Stimulated activated CD8-positive, alpha-beta memory T cell treated with anti-CD3 and anti-CD28 coated beads, Interleukin-15, amount 100 ng/mL, for 48 hours (primary cell): ENCODE measurements at places on chromosomes 4 and X.

DNA sequence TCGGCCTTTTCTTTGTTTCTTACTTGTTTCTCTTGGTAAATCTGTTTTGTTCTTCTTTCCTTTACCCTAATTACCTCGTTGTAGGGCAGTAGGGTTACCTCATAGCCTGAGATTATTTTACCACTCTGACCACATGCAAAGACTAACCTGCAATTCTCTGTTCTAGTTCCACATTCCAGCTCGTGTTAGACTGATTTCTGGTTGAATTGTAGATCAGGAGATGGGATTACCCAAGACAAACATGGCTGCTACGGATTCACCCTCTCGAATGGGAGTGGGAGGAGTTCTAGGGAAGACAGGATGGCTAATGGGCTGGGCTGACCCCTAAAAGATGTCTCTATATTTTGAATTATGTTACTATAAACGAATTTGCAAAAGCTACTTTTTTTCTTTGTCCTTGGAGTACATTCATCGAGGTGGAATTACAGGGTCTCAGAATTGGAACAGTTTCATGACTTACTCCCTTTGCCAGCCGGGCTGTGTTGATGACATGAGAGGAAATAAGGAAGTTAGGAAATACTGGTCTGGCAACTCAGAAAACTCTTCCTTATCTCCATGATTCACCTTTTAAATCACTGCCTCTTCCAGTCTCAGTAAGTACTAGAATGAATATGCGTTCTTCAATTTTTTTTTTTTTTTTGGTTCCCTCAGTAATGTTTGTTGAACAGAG is 36.7 kb upstream of the FBXW7 start:
- DNase-seq = no peak

DNA sequence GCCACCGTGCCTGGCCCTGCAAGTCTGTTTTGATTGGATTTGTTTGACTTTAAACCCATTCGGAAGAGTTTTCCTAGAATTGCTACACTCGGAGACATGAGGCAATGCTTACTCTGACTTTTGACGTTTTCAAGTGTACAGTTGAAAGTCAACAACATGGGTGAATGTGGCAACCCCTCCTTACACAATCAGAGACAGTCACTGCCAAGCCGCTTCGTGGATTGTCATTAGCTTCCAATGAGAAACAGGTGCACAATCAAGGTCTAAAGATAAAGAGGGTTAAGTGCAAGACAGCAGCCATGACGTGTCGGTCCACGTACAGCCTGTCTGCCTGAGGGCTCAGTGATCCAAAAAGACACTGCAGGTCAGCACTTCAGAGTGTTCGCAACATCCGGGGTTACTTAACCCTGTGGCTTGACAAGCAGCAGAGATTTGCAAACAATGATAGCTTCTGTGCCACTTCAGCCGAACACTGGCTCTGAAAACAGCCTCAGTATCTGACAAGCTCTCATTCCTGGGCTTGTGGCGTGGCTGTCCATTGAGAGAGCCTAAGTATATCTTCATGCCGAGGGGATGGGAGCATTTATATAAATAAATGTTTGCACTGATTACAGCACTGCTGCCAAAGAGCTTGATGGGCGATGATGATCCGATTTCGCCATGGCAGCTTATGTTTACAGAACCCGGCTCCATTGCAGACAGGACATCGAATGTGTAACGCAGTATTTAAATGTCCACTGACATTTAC is 180.0 kb downstream of the DHRSX start:
- no peak for DNase-seq

GRCh38 chr4:67207941-67208441 is 337.3 kb downstream of the CENPC start:
- DNase-seq = no peak

DNA sequence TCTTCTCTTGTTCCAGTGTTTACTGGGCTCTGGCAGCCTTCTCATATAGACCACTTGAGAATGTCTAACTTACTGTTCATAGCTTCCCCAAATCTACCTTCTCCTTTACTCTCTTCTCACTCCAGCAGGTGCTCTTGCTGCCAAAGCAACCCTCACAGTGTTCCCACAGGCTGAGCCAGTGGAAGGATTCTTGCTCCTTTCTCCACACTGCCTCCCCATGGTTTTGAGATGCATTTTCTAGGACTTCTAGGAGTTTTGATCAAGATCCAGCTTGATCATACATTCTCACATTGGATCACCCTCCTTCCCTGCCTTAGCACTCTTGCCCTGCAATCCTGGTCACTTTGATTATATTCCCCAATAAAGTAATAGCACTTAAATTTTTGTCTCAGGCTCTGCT is 230.8 kb downstream of the TMEM47 start:
- DNase-seq = no peak

DNA sequence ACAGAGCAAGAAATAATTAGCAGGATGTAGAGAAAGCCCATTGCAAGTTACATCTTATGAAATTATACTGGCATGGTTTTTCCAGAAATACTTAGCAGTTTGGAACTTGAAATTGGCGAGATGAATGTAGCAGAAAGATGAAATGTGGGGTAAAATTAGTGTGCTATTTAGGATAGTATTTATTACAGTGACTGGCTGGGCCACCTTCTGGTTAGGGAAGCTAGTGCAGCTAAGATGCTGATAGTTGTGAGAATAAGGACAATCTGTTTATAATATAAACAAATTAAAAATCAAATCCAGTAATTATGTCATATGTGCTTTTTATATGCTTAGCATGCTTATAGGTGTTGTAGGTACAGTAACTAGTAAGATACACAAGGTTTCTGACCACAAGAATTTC is 74.8 kb downstream of the IL15 start:
- DNase-seq = no peak

GRCh38 chrX:38881727-38882126 is 80.5 kb downstream of the MID1IP1 start:
- DNase-seq = no peak

GRCh38 chrX:46298821-46299220 is 246.4 kb downstream of the ZNF674 start:
- no peak for DNase-seq

GRCh38 chr4:82484996-82485783 is 54.8 kb downstream of the ENOPH1 start:
- no peak for DNase-seq

DNA sequence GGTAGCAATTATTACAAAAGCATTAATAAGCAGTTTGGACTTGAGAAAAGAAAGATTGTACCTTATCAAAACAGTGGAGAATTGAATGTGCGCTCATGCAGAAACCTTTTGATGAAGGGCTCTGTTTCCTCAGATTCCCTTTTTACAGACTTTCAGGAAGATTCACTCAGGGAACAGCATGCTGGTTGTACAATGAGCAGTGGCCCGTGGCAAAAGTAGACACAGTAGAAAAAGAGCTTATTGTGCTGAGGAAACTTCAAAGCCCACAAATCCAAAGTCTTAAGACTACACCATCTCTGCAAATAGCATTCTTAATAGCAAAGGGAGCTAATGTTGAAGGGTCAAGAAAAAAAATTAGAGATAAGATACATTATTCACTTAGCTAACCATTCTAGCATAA is 858.9 kb downstream of the PDHA2 start:
- DNase-seq = no peak
